HCT116 (cell line): ENCODE measurements at places on chromosomes 6 and 20.
A peak's percentile ranks its signal among the peaks of the same experiment; 100 is the strongest.

DNA sequence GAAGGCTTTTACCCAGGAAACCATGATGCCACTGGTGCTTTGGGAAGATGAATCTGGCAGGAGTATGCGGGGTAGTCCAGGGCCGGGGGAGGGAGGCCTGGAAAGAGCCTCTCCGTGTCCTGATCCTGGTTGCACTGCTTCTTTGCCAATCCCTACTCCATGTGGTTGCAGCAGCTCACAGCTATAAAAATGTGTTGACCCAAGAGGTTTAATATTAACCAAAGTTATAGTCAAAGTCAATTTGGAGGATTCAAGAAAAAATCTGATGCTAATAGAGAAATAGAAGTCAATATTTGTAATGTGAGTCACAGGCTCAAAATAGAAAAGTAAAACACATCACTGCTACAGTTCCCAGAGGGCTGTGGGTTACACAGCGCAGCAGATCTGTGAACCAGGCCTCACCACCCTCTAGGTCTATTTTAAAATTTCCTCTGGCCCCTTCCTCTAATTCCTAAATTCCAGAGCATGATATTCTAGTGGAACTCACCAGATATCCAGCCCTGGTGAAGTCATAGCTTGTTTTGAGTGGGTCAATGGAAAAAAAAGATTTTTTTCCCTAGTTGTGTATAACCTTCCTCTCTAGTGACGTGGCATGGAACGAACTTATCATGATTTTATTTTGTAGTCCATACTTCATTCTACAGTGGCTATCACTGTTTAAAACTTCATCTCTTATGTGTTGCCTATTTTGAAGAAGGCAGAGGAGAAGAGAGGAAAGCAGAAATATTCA lies 63.2 kb upstream of the BMP2 start:
- DNase-seq = no peak

DNA sequence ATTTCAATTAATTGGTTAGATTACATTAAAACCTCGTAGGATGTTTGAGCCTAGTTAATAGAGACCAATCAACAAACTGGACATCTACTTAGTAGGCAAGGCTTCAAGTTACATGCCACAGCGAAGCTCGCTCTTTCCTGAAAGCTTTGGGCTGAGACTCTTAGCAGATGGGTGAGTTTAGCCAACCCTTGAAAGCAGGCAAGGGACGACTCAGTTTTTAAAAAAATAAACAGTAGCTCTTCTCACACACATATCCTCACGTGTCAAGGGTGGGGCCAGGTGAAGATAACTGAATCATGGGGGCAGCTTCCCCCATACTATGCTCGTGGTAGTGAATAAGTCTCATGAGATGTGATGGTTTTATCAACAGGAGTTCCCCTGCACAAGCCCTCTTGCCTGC lies 775 bp downstream of the MTFR2 start:
- DNase-seq = no peak

- DNase-seq = no peak
These were observed 266.3 kb upstream of the ECI2 start for GRCh38 chr6:4401408-4402368.

GRCh38 chr6:158900663-158901312 lies 81.6 kb upstream of the EZR start:
- no peak for DNase-seq

DNA sequence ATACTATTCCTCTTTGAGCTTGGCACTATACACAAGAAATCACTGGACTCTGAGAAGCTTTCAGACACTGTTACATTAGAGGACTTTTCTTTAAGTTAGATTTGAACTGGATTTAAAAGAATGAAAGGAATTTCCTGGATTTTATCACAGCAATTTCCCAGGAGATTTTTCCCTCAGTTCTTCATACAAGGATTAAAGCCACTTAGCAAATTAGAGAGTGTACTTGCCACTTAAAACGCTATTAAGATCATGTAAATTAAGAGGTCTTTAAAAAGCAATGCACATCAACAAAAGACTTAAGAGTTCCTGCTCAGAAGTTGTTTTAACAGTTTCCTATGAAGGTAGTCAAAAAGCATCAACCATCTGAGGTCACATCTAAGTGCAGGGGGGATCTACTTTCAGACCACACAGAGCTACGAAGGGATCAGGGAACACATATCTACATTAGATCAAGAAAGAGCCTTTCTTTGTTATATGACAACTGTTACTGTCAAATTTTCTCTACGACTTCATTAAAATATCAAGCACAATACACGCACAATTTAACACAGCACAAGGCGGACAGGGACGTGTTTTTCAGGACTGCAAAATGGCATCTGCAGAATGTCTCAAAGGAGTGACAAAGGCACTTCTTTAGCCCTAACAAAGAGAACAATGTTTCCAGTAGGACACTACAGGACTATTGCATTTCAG lies 65.8 kb downstream of the EPB41L2 start:
- DNase-seq = no peak

GRCh38 chr6:2101213-2101612 lies 144.2 kb downstream of the GMDS start:
- DNase-seq = no peak

DNA sequence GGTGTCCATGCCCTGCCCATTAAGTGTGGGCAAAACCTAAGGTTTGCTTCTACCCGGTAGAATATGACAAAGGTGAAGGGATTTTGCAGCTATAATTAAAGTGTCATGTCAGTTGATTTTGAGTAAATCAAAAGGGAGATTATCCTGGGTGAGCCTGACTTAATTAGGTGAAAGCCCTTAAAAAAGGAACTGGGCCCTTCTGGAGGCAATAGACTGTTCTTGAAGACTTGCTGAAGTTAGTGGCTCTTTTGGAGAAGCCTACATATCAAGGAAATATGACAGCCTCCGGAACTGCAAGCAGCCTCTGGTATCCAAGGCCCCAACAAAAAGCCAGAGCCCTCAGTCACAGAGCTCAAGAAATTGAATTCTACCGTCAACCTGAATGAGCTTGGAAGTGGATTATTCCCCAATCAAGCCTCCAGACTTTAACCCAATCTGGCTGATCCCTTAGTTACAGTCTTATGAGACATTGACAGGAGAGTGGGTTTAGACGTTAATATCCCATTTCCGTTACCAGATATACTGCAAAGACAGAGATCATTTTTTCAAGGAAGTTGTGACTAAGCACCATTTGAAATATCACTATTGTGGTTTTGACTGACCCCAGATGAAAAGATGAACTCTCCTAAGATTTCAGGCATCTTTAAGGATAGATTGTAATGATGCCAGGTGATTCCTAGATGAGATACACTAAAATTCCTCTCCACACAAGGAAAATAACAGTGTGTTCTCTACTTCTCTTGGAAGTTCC lies 303.4 kb downstream of the PLCB1 start:
- DNase-seq = no peak

- DNase-seq = no peak
These were observed 41.9 kb downstream of the PLEKHG1 start for GRCh38 chr6:150641398-150642139.

GRCh38 chr20:36775826-36776225 lies 2.3 kb upstream of the DSN1 start:
- DNase-seq = no peak

GRCh38 chr20:20549704-20550103 lies 162.7 kb downstream of the RALGAPA2 start:
- peak; percentile 71 for DNase-seq

DNA sequence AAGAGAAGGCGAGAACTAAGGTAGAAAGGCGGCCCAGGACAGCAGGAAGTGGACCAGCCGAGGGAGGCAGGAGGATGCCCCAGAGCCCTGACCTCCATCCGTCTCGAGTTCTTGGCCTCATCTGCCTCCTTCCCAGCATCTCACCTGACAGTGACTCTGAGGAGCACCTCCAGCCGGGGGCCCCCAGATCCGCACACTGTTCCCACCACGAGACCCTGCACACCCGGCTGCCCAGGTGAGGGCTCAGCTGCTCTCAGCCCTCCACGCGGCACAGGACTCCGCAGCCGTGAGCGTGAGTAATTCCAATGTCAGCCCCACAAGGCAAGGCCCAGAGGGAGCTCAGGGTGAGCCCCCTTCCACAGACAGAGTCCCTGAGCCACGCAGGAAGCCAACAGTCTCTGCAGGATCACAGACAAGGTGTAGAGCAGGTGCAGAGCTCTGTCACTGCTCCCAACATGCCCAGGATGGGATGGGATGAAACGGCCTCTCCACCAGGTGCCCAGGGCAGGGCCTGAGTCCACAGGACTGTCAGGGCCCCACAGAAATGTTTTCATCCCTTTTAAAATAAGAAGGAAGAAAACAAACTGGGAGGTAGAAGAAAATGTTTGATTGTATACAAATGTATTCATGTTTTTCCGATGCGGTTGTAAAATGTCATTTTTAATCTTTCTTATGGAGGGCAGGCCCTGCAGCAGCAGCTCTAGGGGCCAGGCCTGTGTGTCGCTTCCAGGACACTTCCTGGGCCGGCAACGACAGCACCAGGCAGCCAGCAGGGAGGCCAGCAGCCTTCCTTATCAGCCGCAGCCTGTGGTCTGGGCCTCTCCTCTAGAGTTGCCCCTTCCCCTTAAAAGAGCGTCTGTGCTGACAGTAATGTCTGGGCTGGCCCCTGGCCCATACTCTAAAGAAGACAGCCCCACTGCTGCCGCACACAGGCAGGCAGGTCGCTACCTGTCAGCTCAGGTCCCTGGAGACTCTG lies 66.9 kb downstream of the DLL1 start:
- no peak for DNase-seq

DNA sequence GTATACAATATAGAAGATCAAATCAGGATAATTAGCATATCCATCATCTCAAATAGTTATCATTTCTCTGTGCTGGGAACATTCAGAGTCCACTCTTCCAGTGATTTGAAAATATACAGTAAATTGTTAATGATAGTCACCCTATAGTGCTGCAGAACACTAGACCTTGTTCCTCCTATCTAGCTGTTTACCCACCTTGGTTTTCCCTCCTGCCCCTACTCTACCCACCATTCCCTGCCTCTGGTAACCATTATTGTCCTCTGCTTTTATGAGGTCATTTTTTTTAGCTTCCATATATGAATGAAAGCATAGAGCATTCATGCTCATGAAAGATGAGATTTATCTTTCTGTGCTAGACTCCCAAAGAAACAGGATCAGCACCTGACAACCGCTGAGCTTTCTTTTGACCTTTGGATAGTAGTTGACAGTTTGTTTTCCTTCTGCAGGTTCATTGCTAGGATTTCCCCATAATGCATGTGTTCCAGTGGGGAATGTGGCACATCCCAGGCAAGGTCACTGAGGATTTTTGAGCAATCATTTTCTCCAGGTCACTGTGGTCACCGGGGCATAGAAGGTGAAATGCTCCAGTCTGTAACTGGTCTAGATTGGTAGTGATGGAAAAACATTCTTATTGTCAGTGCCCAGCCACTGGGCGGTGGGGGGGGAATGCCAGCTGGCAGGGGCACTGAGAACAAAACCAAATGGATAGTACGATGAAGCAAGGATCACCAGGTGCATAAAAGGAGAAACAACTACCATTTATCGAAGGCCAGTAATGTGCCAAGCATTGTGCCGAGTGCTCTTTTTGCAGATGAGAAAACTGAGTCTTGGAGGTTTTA lies 33.6 kb upstream of the BCAS1 start:
- no peak for DNase-seq

GRCh38 chr20:33790566-33790965 lies 20.6 kb upstream of the CHMP4B start:
- DNase-seq = no peak

DNA sequence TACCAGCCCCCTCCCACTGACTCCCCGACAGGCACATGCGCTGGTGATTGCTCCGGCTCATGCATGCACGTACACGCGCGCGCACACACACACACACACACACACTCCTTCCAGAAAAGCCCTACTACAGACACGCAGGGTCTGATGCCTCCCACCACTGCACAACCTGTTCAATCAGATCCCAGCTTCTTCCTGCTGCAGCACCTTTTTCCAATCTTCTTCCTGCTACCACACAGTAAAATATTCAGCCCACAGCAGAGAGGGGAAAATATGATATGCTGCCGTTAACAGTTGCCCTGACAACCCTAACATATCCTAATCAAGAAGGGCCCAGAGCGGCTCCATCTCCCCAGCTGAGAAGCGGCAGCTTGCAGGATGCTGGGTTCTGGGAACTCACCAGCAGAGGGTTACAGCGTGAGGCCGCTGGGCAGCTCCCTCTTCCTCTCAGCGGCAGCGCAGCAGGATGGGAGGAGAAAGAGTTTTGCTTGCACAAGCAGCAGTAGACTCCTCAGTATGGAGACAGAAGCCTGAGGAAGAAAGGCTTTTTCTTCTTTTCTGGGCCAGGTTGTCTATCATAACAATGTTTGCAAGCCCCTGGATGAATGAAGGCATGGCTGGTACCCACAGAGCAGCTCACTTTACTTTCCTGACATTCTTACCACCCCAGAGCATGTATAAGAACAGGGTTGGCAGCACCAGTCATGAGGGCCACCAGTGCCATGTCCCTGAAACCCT lies 23.9 kb downstream of the MAP7 start:
- no peak for DNase-seq

GRCh38 chr20:23101696-23102406 lies 15.7 kb upstream of the CD93 start:
- no peak for DNase-seq

DNA sequence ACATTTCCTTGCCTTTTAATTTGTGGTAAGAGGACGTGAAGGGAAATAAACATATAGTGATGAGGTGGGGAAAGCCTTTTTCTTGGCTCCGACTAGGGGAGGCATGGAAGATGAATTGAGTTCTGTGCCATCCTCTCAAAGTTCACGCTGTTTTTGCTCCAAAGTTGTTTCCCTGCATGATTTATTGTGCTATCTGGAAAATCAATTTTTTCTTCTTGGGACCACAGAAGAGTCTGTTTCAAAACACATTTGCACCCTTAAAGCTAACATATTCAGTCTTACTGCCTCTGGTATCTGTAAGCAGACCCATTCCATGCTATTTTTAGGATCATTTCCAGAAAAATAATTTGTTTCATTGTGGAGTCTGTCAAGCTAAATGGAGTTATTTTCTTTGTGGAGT lies 57.6 kb upstream of the KCNG1 start:
- DNase-seq = no peak

- DNase-seq = no peak
These were observed 119.2 kb downstream of the NFATC2 start for GRCh38 chr20:51423290-51423667.

- no peak for DNase-seq
These were observed 99.7 kb upstream of the KCNK16 start for GRCh38 chr6:39422238-39422637.

DNA sequence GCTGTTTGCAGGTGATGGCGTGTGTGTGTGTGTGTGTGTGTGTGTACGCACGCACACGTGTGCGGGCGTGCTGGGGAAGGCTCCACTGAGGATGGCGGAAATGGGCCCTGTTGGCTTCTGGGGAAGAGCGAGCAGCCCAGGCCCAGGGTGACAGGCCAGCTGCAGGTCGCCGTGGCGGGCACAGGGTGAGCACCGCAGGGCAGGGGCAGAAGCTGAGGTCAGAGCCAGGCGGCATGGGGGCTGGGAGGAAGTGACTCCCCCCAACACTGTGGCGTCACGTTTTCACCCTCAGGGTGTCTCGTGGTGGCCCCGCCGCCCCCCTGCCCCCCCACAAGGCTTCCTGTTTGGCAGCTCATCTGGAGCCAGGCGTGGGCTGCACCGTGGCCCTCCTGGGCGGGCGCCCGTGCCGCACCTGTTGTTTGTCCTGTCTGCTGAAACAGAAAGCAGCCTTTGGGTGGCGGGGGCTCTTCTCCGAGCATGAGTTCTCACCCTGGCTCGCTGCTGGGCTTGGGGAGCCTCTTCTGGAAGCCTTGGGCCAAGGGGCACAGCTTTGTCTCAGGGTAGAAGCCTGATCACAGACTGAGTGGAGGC lies 7.1 kb downstream of the RBM38 start:
- no peak for DNase-seq

- DNase-seq = no peak
These were observed 51.3 kb downstream of the GRM4 start for GRCh38 chr6:34094474-34095135.
